ENCODE measurements at places on chromosomes 2 and 18.

- DNase-seq = no peak
Observed at GRCh38 chr2:181471226-181471625, 14.0 kb downstream of the ITGA4 start.

- no peak for DNase-seq
Observed at GRCh38 chr2:181958726-181959125, 26.9 kb upstream of the PPP1R1C start.

DNA sequence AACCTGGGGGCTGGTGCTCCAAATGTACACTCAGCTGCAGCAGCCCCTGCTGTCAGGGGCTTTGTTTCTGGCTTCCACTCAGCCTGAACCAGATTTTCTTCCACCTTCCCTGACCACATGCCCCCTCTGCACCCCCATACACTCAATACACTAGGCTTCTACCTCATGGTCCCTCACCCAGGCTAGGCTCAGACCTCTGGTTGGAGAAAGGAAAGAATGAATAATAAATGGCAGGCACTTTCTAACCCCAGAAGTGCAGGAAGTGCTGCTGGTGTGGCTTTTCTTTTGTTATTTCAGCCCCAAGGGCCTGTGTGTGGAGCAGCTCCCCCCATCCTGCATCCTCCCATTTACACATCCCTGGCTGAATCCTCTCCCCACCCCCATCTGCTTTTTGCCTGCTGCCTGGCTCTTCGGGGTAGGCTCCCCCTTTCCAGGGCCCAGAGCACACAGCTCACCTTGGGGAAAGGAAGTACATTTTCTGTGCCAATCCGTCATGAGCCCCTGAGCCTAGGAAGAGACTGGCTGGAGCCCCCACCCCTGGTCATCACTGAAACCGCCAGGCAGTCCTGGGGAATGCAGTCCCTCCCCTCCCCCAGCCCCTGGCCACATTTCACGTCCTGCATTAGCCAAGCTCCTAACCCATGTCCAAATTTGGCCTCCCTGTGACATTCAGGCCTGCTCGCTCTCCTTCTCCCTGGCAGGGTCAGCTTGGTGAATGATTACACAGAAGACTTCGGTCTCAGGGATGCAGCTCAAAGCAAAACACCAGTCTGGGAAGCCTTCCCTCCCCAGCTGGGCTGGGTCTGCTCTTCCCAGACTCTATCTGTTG is 2.6 kb downstream of the DYSF start:
- no peak for DNase-seq

DNA sequence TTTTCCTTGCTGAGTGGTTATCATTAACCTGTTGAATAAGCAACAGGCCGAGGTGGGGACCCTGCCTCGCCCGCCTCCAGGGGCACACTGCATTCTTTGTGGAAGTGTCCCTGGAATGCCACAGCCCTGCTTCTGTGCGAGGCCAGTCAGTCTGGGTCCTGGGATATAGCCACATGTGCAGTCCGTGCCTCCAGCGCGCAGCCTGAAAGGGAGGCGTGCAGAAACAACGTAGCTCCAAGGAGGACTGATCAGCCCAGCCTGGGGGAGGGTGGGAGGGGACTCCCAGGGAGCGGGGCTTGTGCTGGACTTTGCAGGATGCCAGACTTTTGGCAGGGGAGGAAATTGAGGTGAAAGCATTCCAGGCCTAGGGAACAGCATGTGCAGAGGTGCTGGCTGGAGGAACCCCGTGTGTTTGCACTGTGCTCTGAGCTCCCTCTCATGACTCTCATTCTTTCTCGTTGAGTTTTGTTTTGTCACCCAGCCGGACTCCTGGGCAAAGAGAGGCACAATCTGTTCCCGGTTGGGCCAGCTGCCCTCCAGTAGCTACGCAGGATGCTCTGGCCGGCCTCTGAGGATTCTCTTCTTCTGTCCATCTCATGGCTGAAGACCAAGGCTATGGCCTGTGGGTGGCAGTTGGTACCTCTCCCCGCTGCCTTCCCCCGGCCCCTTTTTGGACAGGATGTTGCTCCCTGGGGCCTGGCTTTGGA is 39.7 kb downstream of the HPCAL1 start:
- DNase-seq = no peak
